ENCODE measurements at places on chromosomes 12 and 14.
A peak's percentile ranks its signal among the peaks of the same experiment; 100 is the strongest.

GRCh38 chr12:666766-667308 is 3.6 kb upstream of the NINJ2 start:
- DNase-seq, result no peak

GRCh38 chr14:94028450-94028826 is 2.3 kb downstream of the OTUB2 start:
- no peak for DNase-seq

DNA sequence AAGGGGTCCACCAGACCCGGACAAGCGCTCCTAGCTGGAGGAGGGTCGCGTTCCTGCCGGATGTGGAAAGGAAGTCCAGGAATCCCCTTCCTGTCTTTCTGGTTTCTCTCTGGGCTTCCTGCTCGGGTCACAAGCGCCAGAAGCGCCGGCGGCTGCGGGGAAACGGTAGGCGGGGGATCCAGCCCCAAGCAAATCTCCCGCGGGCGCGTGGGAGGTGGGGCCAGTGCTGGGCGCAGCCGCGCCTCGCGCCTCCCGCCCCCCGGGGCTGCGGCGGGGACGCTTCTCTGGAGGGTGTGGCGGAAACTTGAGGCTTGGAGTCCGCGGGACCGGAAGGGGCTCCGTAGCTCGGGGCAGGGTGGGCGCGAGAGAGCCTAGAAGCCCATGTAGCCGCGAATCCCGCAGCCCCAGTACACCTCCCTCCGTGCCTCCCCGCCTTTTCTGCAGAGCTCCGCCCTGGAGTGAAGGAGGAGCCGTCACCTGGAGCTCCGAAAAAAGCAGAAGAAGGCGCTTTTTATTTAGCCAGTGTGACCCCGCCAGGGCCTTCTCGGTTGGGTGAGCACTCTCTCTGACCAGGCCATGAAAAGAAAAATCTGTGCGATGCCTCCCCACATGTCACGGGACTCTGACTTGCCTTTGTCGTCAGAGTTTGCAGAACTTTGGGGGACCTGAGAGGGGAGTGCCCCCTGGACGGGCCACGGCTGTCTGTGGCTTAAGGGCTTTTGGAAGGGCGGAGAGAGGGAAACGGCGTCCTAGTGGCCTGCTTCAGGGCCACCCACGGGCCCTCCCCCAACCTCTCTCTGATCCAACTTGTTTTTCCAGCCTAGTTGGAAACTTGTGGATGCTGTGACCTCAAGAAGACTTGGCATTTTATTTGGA is 21.4 kb upstream of the CLEC2D start:
- DNase-seq, result peak; percentile 63

GRCh38 chr12:47281667-47282171 is 202.0 kb upstream of the AMIGO2 start:
- no peak for DNase-seq

DNA sequence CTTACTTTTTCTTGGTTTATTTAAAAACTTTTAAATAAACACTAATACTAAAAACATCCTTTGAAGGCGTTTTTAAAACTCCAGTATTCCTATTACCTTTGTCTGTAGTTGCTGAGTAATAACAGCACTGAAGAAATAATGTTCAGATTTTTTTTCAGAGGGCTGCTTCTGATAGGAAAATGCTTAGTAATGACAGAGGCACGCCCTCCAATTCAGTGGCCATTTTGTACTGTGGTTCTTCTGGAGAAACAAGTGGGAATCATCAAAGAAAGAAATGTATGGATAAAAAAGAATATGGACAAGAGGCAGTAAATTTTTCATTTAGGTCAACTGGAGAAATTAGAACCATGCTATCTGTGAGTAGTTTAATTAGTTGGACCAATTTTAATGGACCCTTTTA is 13.6 kb downstream of the VEZT start:
- DNase-seq, result no peak

DNA sequence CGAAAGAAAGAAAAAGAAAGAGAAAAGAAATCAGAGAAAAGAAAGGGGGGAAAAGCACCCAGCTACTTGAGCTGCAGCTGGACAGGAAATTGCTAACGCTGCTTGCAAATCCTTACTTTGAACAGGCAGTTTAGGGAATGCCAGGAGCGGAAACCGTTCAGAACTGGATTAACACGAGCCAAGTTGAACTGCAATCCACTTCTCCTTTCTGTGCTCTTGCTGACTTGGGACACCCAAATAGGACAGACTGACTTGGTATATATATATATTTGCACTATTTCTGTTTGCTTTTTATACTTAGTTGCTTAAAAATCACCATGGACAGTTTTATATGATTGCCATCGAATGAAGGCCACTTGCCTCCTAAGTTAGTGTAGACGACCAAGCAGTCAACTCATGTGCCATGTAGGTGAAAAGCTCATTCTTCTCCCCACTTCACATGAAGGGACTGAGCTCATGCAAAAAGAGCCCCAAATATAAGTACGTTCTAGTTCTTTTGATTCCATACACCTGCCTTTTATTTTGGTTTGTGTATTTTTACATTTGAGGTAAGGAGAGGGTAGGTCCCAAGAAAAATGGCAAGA is 5.5 kb downstream of the DUSP6 start:
- peak; percentile 78 for DNase-seq

- DNase-seq, result no peak
Measured at GRCh38 chr12:117441751-117442150, 80.3 kb upstream of the NOS1 start.

DNA sequence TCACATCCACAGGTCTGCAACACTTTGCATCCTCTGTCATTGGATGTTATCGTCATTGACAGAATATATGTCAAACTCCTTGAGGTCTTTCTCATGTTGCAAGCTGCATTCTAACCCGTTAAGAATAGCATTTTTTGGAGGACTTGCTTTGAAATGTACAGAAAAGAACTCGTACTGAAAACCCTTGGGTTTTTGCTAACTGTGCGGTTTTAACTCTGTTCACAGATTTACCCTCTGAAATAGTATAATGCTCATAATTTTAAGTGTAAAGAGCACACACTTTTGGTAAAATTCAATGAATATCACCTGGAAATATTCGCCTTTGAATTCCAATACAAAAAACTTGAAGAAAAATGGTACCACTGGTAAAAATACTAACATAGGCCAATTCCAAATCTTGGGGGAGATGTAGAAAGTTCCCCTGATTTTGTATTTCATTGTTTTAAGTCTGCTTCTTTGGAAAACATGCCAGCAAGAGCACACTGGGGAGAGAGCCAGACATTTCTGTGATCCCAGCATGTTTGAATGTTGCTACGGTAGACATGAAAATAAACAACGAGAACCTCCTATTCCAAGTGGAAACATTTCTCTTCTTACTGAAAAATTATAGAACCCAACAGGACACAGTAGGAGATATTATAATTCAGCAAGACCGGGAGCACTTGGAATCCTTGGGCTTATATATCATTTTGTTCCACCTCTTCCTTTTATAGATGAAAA is 446.0 kb downstream of the AEBP2 start:
- DNase-seq, result no peak

- DNase-seq, result no peak
Measured at GRCh38 chr12:113184098-113184899, 979 bp downstream of the DDX54 start.

- peak; percentile 59 for DNase-seq
Measured at GRCh38 chr14:95299271-95299670, 20.4 kb downstream of the CLMN start.

- DNase-seq, result no peak
Measured at GRCh38 chr14:95486875-95487668, 29.4 kb downstream of the SYNE3 start.

- no peak for DNase-seq
Measured at GRCh38 chr14:62431496-62431895, 613.8 kb downstream of the KCNH5 start.

- DNase-seq, result no peak
Measured at GRCh38 chr12:62703011-62703380, 232.0 kb downstream of the PPM1H start.

- no peak for DNase-seq
Measured at GRCh38 chr12:46456356-46457334, 84.1 kb upstream of the SLC38A2 start.

GRCh38 chr14:94144765-94145164 is 15.4 kb upstream of the IFI27L2 start:
- DNase-seq, result no peak

DNA sequence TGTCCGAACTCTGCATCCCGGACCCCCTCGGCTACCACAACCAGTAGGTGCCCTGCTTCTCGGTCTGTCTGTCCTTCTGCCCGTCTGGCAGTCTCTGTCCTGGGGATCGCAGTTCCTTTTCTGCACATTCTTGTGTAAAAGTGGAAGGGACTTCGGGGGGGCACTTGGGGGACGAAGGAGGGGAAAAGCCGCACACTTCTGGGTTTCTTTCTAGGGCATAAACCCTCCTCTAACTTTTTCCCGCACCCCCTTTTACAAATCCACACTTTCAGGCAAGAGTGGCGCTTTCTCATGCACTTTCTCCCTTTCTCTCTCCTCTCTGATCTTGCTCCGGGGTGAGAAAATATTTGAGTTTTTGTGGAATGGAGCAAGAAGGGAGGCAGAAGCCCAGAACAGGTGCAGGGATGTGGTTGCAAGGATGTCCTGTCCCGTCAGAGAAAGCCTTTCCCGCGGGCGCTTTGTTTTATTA is 506 bp downstream of the ESRRB start:
- no peak for DNase-seq

GRCh38 chr14:105099778-105100177 is 34.5 kb upstream of the GPR132 start:
- no peak for DNase-seq

GRCh38 chr14:53526200-53526599 is 373.1 kb upstream of the DDHD1 start:
- no peak for DNase-seq

DNA sequence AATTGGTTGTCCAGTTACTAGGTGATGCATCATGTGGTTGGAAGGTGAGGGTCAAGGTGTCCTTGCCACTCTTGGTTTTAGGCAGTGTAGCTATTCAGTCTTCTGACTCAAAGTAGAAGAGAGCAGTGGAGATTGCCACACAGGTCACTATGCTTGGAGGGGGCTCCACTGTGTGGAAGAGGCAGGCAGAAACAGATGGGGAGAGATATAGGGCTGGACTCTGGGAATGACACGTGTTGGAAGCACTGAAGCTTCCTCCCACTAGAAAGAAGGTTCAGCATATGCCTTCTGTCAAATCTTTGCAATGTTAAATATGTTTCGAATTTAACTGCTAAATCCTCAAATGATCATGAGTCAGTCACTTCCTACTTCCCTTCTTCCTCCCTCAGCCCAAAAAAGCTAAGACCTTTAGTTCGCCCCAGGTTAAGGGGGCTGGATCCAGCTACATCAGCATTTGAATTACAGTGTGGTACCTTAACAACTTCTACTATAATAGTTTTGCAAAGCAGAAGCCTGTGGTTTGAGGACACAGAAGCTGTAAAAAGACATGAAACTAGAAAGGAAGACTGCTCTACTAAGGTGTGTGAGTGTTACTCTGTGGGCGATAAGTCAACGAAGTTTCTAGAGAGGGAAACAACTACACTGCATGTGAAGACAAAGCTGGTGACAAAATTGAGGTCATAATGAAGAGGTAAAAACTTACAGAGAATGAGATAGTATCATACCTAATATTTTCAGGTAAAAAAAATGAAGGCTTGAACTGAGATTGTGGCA is 228.0 kb downstream of the NELL2 start:
- no peak for DNase-seq

DNA sequence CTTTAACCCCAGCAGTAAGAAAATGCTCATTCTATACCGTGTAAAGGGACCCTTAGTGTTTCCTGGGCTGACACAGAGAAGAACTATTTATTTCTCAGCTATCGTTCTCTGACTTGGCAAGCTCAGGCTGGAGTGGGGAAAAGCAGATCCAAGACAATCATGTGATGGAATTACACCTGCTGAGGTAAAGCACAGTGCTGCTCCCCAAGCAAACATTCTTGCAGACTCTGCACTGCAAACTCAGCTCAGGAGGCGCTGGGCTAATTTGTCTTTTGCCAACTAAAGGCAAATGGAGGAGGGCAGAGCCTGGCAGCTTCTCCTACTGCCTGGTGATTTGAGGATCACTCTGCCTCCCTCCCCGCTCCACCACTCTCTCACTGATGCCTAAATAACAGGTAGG is 57.8 kb upstream of the FUT8 start:
- DNase-seq, result no peak

GRCh38 chr14:103281496-103282231 is 52.4 kb upstream of the EIF5 start:
- no peak for DNase-seq

GRCh38 chr14:61476754-61477410 is 155.5 kb downstream of the PRKCH start:
- no peak for DNase-seq

DNA sequence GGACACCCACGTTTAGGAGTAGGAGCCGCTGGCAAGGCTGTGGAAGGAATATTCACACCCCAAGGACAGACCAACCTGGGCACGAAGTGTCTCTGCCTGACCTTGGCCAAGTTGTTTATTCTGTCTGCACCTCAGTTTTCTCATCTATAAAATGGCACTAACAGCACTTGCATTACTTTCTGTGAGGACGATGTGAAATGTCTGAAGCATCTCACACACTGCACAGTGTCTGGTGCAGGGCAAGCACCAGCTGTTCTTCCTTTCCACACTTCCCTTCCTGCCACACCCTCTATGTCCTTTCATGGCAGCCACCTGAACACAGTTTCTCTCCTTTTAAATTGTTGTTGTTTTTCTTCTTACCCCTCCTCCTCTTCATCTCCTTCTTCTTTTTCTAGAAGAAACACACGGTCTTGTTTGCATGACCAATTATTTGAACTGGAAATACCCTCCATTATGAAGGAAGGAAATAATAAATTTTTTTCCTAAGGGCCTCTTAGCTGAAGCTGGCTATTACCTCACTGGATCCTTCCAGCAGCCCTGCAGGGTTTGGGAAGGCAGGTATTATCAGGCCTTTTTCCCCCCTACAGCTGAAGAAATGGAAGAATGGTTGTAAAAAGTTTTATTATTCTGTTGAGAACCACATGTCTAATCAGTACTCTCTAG is 42.9 kb upstream of the ATP23 start:
- DNase-seq, result peak; percentile 30

GRCh38 chr14:32121536-32121935 is 44.4 kb downstream of the ARHGAP5 start:
- DNase-seq, result no peak

- DNase-seq, result peak; percentile 65
Measured at GRCh38 chr12:57213058-57213715, 3.4 kb upstream of the NXPH4 start.

DNA sequence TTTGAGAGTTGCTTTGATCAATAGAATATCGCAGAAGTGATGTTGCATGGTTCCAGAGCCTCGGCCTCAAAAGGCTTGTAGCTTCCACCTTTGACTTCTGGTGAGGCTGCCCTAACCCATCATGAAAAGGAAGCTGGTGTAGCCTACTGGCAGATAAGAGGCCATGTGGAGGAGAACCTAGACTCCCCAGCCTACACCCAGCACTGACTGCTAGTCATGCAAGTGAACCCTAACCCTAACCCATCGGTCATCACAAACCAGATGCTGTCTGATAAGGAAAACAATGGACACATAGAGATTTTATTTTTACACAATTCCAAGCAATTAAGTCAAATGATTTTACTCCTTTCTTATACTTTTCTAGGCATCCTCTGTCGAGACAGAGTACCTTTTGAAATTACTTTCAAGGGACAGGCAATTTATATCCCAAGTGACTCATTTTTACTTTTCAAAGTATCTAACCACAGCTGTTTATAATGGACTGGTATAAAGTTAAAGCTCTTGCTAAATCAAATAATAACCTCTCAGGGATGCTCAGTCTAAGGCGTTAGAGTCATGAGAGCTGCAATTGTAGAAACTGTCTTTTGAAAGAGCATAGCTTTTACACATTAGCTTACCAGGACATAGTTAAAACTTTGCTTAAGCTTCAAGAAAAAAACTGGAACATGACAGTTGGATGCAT is 17.6 kb downstream of the PTPRB start:
- DNase-seq, result no peak
